CD4-positive, alpha-beta T cell treated with Interleukin-21 for 1 hour (primary cell): ENCODE measurements at places on chromosomes 3 and 15.

DNA sequence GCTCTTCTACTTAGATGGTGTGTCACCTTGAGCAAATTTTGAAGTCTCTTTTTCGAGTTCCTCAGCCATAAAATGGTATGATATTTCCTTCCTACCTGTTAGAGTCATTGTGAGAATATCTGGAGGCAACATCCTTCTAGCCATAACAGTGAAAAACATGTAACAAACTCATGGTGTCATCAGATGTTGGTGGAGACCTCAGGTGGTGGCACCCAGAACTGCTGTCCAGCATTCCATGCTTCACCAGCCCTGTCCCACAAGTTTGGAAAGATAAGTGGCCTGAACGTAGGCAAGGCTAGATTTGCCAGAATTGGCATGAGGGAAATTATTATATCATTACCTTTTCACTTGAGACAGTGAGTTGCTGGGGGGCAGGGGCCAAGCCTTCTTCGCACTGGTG lies 30.4 kb downstream of the GASK1A start:
- no peak for DNase-seq

DNA sequence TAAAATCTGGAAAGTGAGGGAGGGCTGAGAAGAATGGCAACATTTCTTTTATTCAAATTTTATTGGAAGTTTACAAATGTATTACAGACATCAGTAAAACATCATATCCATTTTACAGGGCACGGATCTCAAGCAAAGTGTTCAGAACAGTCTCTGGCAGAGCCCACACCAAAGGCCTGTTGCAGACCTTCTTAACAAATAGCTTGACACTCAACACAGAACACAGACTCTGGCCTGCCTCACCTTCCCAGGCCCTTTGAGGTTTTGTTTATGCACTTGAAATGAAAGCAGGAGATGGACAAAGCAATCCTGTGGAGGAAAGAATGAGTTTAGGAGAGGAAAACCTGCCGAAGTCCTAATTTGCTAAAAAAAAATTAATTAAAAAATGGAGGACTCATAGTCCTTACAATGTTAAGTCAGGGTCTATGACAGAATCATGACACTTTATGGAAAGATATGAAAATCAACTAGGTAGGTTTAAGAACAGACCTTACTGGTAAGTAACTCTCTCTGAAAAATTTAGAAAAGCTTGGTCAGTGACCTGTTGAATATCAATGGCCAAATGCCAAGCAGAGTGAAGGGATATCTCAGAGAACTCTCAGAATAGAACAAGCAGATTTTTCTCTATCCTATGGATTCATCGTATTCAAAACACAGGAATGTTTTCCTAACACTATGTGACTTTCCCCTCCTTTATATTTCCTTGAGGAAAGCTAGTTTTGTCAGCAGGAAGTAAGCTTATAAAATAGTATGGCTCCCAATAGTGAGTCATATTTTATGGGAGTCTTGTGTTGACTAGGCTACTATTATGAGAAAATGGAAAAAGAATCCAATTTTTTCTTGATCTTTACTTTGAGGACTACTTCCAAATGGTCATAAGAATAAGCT lies 70.8 kb upstream of the PSMD6 start:
- DNase-seq = no peak

- no peak for DNase-seq
Observed at GRCh38 chr3:37301980-37302708, 127.8 kb upstream of the LRRFIP2 start.

DNA sequence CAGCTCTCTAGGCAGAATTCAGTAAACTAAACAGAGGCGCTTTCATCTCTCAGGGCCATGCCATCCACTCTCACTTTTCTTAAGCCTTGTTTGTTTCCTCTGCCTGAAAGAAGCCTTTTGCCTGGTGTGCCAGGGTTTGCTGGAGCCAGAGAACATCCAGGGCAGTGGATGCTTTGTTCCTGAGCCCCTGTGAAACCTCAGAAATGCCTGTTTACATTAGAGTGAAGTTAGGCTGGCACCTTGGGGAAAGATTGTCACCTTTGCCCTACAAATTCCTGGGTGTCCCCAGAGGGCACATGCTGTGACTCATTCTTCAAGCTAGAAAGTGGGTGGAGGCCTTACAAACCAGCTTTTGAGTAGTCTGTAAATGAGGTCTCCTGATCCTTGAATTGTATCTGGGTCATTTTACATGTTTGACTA lies 10.7 kb upstream of the TRAK1 start:
- peak; percentile 22 for DNase-seq

DNA sequence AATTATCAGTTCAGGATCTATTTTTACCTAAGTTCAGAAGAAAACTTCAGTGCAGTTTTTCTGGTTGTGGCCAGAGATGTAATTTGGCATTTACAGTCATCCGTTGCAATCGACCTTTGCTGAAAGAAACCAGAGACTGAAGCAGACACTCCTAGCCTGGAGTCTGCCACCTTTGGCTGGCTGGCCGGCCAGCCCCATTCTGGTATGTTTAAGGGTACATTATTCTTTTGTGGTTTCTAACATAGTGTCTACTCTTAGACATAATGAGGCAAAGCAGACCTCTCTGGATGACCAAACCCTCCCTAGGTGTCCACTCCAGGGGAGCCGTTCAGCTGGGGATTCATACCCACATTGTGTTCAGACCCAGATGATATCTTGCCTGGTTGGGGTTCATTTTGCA lies 275.9 kb upstream of the TPM1 start:
- DNase-seq = no peak

GRCh38 chr3:16302082-16302631 lies 37.1 kb downstream of the OXNAD1 start:
- DNase-seq = no peak

DNA sequence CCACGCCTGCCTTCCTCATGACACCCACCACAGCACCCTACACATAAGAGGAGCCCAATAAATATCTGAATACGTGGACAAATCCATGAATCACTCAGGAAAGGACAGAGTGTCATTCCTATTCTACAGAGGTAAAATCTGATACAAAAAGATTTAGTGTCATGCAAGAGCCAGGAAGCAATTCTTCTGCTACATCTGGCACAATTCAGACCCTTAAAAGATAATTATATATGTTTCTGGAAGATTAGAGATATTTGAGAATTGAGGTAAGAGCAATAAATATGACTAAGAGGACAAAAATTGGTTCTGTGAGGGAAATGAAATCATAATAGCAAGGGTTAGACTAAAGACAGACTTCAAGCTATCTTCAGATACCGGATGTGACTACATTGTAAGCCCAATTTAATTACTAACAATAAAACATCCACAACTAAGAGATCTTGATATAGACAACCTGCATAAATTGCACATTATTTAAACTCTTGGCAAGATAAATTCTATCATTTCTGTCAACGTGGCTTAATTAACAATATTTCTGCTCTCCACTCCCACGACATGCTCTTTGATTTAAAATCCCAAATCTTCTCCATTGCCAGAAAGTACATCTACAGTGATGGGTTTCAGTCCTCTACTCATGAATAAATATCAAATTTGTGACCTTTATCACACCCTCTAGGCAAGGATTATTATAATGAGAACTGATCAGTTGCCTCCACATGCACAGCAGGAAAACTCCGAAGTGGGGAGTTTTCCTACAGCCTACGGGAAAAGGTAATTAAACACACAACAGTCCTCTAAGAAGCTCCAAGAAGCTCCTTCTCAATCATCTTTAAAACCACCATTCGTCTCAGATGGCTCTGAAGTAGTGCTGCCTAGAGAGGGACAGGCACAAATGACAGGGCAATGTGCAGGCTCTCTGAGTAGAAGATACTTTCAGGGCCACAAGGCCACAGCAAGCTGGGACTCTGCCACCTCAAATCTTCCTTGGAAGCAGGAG lies 32.6 kb downstream of the MB21D2 start:
- no peak for DNase-seq

- no peak for DNase-seq
Observed at GRCh38 chr3:98824256-98824655, 61.1 kb downstream of the ST3GAL6 start.

DNA sequence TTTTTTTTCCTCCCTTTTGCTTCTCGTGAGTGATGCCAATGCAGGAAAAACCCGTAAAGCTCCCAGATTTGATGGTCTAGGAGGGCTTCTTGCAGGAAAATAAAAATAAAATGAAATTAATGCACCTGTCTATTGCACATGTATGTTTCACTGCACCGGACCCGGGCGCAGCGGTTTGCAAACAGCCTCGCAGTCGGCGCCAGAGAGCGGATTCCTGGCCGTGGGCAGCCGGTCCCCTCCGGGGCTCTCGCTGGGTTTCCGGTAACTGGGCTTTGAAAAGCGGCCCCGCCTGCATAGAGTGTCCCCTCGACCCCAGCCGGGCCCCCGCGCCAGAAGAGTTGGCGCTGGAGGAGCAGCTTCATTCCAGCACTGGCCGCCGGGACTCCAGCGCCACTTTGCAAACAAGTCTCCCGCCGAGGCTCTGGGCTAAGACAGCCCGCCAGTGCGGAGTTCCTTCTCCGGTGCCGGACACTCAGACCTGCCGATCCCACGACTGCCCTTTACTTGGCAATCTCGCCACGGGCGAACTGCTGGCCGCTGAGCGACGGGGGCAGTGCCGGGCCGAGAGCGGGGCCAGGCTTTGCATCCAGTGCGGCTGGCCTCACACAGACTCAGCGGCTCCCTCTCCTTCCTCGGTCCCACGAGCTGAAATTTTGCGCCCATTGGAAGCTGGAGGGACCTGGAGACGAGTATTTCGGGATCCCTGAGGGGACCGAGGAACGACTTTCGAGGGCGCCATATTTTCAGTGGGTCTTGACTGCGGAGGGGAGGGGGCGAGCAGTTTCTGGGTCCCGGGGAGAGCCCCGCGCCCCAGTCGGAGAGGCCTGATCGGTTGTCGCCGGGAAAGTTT lies 225.9 kb upstream of the C2CD4B start:
- peak; percentile 10 for DNase-seq

DNA sequence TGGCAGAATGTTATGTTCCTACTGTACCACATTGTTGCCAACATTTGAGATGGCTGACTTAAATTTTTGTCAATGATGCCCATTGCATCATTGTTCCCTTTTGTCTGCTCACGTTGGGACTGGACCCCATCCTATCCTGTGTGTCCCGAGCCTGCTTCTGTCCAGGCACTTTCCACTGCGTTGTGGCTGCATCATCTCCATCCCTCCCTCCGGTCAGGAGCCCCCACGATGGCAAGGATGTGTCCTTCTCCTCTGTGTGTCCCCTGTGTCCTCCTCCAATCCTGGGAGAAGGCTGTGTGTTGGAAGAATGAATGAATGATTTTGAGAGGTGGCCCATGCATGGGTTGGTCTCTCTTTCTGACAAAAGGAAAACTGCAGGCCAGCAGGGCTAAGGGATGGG lies 19.4 kb upstream of the MRPS22 start:
- no peak for DNase-seq

GRCh38 chr3:132038198-132038825 lies 3.5 kb upstream of the CPNE4 start:
- no peak for DNase-seq

GRCh38 chr3:35028157-35028556 lies 611.2 kb upstream of the ARPP21 start:
- no peak for DNase-seq

DNA sequence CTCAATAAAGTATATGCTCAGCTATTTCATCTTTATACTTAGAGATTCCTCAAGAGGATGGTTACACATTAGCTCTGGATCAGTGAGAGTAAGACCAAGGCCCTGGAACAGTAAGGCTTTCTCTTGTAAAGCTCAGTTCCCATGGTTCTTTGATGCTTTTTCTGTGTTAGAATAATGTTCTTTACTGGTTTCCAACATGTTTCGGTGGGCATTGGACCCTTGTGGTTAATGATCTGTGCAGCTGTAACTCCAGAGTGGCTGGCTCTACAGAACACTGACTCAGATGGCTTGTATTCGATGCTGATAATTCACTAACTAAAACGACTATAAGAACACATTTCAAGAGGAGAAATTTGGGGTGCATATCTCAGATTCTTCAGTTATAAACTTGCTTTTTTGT lies 114.7 kb downstream of the AKAP13 start:
- no peak for DNase-seq

- peak; percentile 32 for DNase-seq
Observed at GRCh38 chr3:121654493-121655385, 6.0 kb downstream of the HCLS1 start.

DNA sequence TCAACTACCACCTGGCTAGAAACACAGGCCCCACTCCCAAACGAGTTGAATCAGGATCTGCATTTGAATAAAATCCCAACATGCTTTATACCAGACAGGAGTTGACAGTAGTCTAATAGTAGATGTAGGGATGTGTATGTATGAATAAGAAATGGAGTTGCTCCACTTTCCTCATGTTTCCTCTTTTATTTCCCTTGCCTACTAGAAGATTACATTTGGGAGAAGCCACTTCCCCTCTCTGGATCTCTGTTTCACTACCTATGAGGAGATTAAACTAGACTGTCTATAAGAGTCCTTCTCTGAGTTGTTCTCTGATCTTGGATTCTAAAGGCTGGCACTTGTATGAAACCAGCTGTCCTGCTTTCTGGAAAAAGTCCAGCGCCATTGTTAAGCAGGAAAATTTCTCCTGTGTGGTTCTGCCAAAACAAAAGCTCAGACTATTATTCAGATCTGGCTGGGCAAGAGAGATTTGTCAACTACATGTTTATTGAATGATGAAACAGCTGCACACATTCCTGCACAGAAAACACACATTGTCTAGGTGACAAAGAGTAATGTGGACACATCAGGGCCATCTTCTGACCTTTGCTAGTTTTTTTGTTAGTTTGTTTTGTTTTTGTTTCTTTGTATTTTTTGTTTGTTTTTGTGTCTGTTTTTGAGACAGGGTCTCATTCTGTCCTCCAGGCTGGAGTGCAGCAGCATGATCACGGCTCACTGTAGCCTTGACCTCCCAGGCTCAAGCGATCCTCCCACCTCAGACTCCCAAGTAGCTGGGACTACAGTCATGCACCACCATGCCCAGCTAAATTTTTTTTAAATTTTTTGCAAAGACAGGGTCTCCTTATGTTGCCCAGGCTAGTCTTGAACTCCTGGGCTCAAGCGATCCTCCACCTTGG lies 29.9 kb downstream of the ACP3 start:
- no peak for DNase-seq

DNA sequence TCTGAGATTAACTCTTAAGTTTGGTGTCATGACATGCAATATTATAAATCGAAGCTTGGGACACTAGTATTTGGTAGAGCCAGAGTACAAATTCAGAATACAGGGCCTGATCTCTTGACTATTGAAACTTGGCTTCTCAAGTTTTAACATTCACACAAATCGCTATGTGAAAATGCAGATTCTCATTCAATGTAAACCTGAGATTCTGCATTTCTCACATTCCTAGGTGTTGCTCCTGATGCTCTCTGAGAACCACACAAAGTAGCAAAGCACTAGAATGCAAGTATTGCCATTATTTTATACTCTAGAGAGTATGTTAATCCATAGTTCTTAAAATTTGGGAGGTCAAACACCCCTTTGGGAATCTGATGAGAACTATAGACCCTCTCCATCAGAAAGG lies 47.9 kb downstream of the WDR49 start:
- no peak for DNase-seq

- DNase-seq = no peak
Observed at GRCh38 chr15:100926258-100926657, 7.1 kb downstream of the LRRK1 start.

GRCh38 chr3:70726961-70727360 lies 414.5 kb upstream of the MDFIC2 start:
- DNase-seq = no peak

GRCh38 chr15:31031471-31032067 lies 40.1 kb upstream of the MTMR10 start:
- DNase-seq = no peak
